Left colon (tissue), 2 donors: ENCODE measurements at places on chromosomes 4 and X.

- no peak for DNase-seq
Observed at GRCh38 chr4:138509346-138509745, 267.2 kb upstream of the SLC7A11 start.

GRCh38 chr4:163193717-163194116 is 27.0 kb upstream of the NAF1 start:
- DNase-seq: no peak

DNA sequence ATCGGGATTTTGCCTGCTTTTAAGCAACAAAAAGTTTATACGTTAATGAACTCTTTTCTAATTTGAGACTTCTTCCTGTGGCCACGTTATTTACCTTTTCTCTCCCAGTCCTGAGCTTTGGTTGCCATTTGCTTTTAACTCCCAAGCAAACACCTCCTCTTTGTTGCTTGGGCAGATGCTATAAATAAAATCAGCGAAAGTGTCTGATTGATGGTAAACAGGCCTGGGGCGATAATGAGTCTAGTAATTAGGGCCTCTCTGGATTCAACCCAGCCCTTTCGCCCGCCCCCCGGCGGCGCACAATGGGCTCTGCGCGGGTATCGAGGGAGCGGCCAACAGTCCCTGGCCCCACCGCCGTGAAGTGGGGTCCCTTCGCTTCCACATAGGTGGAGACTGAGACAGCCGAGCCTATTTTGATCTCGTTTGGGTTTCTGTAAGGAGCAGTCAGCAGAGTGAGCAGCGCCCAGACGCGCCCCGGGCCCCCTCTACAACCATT is 790 bp downstream of the CLGN start:
- no peak for DNase-seq

- DNase-seq: no peak
Observed at GRCh38 chr4:123876671-123877101, 480.1 kb downstream of the SPRY1 start.

DNA sequence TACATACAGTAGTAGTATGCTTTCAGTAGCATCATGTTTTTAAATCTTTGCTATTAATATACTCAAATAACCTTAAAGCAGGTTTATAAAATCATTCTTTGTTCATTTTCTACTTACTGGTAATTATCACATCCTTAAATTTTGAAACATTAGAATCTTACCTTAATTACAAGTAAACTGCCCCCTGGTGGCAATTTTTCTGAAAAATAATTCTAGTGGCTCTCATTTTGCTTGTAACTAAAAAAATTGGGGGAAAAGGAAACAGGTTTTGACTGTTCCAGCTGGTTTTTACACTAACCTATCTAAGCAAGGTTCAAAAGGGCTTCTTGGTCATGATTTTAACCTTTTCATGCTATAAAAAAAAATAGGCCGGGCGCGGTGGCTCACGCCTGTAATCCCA is 18.5 kb upstream of the DCAF4L1 start:
- no peak for DNase-seq

DNA sequence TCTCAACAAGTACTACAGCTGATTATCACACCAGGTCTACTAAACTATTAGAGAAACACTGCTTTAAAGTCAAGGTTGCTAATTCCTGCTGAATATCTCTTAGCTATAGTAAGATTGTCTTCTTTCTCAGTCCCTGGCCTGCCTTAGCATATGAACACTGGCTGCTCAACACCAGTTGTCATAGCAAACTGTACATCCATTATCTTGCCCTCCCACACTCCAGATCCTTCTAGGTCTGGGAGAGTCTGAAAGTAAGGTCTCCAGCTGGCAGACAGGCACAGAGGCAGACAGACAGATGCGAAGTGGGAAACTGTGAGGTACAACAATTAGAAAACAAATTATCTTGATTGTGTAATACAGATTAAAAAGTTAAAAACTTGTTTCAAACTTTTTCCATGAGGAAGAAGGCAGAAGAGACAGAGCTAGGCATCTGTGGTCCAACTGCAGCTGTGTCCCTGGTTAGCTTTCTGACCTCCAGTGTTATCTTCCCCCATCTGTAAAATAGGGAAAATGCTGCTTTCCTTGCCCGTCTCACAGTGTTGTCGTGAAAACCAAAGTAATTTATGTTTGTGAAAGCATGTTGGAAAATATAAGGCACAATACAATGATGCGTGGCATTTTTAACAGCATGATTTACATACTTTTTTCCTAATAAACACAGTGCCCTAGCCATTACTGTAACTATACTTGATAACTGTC is 133.8 kb downstream of the KLHL13 start:
- DNase-seq: no peak

- no peak for DNase-seq
Observed at GRCh38 chrX:47662144-47662657, 3.2 kb upstream of the UXT start.

DNA sequence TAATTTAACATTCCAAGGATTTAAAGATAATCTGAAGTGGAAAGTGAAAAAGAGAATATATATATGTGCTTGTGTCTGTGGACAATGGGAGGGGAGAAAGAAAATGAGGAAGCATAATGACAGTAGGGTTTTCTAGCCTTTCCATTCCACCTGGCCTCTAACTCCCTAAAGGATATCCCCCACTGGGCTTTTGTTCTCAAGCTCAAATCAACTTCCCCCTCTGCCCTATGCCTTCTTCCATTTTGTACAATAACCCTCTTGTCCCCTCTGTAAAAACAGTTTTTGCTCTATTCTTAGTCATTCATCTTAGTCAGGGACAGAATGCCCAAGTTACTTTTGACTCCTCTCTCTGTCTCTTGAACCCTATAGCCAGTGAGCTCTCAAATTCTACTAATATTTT is 23.6 kb downstream of the ANTXR2 start:
- no peak for DNase-seq

DNA sequence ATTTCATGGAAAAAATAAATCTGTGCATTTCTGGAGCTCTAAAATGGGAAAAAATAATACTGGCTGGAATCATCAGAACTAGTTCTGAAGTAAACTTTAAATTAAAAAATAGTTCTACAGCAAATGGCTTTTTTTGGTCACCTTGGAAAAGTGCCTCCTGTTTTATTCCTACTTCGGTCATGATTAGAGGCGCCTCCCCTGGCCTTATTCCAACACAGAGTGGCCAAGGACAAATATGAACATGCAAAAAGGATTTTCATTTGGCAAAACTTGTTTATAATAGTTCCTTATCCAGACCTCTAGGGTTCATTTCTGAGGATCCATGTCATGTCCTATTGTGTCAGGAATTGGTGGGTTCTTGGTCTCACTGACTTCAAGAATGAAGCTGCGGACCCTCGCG is 11.1 kb upstream of the KLF8 start:
- DNase-seq: no peak

- DNase-seq: no peak
Observed at GRCh38 chr4:109910256-109910655, 2.4 kb upstream of the EGF start.

DNA sequence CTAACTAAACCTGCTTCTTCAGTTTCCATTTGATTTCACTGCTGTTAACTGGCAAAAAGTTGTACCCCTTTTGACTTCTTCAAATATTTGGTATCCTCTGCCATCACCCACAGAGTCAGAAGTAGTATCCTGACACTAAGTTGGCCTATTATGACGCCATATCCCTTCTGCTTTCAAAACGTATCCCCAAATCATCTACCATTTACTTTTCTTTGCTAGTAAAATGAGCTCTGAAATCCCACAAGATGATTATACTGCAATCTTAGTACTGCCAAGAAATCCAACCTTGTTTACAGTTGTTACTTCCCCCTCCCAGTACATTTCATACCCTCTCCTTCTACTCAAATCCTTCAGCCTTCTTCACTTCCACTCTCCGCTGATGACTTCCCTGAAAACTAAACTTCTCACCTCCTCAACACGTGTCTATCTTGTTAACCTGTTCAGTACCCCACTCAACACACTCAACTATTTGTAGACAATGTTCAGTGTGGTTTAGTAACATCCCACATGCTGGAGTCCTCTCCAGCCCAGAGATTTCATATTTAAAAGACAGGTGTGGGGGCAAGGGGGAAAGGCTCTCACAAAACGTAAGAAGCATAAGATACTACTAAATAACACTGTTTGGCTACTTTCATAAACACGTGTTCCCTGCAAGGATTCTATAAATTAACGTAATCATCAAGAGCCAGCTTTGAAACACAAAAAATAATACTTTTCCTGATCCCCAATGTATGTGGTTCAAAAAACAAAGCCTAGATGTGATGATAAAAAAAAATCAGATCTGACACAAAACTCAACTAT is 1.3 kb downstream of the NAF1 start:
- no peak for DNase-seq

- DNase-seq: no peak
Observed at GRCh38 chr4:183852910-183853547, 52.1 kb upstream of the STOX2 start.

DNA sequence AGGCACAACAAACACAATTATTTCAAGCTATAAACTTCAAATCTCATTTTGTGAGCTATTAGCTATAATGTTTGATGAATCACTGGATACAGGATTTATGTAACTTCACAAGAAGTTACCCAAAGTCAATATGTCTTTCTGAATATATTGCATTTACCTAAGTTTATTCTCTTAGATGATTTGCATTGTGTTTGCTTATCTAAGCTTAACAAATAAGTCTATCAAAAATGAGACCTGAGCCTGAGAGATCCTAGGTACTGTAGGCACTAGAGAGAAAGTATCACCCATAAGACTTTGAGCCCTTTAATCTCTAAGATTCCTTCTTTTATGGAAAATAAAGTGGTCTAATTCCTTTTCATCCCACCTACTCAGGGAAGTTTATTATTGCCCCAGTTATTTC is 178.2 kb downstream of the NAF1 start:
- no peak for DNase-seq
